Mesenteric fat pad (tissue), 1 donor: ENCODE measurements at places on chromosomes 6 and 20.

GRCh38 chr6:44407951-44408670 lies 20.6 kb downstream of the CDC5L start:
- no peak for DNase-seq

DNA sequence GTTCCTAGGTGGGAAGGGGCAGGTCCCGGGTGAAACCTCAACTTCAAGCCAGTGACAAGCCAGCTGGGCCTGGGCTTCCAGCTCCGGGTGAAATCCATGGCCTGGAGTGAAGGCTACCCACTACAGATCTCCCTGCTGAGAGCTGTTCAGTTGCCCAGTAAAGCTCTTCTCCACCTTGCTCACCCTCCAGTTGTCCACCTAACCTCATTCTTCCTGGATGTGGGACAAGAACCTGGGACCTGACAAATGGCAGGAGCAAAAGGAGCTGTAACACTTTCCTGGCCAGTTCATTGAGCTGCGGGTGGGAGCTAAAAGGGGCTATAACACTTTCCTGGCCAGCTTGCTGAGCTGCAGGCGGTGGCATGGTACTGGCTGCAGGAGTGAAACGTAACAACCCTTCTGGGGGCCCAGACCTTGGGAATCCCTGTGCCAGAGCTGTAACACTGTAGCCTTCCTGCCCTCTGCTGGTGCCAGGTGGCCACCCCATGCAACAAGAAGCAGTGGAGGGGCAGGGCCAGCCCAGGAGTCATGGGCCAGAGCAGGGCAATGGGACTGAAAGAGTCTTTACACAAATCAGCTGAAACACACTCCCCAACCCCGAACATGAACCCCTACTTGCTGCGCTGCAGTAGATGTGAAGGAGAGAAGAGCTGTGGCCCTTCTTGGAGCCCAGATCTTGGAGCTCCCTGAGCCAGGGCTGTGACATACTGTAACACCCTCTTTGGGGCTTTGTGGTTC lies 3.6 kb upstream of the HINT3 start:
- no peak for DNase-seq

- no peak for DNase-seq
Measured at GRCh38 chr6:51529240-51529639, 558.2 kb downstream of the PKHD1 start.

DNA sequence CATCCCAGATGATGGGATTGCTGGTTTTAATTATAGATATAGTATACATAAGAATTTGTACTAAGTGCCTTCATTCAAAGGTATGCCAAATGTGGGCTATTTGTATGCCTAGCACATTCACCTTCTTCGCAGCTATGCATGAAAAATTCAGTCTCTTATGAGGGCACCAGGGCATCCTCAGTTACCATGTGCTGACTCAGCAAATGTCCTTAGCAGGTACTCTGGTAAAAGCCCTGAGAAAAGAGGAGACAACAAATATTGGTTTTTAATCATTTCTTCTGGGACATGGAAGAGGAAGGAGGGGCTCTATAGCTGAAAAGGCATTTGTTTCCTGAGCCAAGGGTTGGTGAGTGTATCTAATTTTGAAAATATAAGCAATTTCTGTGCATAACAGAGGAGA lies 258.1 kb upstream of the BMP2 start:
- DNase-seq, result no peak

- no peak for DNase-seq
Measured at GRCh38 chr6:119791736-119792135, 442.2 kb upstream of the MAN1A1 start.

GRCh38 chr6:163412341-163412740 lies 2.2 kb upstream of the QKI start:
- no peak for DNase-seq

GRCh38 chr6:105889902-105890301 lies 196.2 kb upstream of the PRDM1 start:
- no peak for DNase-seq

DNA sequence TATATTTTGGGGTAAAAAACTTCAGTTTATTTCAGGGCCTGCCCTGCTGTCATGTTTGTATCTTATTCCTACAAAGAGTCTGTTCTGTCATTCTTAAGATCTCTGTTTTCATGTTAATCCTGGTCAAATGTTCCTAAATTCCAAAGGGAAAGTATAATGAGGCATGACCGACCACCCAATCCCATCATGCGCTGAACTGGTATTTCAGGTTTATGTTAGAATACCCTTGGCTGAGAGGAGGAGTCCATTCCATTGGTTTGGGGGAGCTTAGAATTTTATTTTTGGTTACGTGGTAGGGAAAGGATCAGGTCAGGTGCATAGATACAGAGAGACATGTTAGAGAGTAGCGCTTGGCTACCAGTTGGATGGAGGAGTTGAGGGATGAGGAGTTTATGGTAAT lies 25.7 kb downstream of the CFAP61 start:
- no peak for DNase-seq

- no peak for DNase-seq
Measured at GRCh38 chr6:15308435-15309213, 62.8 kb downstream of the JARID2 start.

- no peak for DNase-seq
Measured at GRCh38 chr6:11727998-11728961, 50.3 kb downstream of the ADTRP start.
